ENCODE measurements at places on chromosomes 3 and 15.

DNA sequence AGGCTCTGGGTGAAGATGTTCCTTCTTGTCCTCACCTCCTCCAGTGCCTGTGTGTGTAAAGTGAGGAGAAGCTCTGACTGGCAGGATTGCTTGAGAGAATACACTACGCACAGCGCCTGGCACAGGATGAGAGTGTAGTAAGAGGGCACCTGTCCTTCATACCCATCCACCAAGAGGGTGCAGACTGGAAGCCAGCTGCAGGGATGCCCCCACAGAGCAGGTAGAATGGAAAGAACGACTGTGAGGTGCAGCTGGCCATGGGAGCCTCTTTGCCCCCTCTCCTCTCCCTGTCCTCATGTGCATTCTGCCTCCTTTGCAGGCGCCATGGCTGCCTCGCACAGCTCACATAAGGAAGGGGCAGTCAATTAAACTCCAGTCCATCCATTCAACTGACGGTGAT, 12.3 kb downstream of the FBXL22 start:
- DNase-seq = no peak

GRCh38 chr3:39428745-39429201, 22.3 kb downstream of the RPSA start:
- no peak for DNase-seq

GRCh38 chr3:175593331-175593730, 734.2 kb downstream of the NAALADL2 start:
- no peak for DNase-seq

- no peak for DNase-seq
Measured at GRCh38 chr3:169295126-169295525, 368.4 kb downstream of the MECOM start.

- peak; percentile 16 for DNase-seq
Measured at GRCh38 chr15:80455668-80456442, 51.7 kb downstream of the ARNT2 start.

DNA sequence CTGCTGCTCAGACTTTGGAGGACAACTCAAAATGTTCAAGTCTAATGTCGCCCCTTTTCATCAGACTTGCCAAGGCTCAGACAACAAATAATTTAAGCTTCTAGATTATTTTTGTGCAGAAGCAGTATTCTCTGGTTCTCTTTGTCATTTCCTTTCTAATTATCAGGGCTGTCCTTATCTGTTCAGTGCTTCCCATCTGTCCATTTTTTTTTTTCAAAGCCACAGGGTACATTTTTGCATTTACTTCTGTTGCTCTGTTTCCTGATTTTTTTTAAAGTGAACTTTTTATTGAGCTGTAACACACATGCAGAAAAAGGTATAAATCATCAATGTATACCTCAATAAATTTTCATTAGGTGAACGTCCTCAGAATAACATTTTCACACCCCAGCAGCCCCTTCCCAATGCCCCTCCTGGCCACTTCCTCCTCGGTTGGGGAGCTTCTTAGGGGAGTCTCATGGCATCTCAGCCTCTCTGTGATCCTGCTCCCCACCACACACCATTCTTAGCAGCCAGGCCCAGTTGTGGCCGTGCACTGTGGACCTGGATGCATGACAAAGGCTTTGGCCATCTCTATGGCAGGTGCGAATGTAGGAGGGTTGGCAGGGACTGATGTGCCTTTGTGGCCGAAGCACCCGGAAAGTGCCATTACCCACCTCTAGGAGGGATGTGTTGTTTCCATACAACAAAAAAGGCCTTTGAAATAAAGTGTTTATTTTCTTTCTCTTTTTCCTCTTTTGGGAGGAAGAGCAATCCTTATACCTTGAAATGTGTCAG, 303.5 kb upstream of the LRRFIP2 start:
- DNase-seq = no peak

DNA sequence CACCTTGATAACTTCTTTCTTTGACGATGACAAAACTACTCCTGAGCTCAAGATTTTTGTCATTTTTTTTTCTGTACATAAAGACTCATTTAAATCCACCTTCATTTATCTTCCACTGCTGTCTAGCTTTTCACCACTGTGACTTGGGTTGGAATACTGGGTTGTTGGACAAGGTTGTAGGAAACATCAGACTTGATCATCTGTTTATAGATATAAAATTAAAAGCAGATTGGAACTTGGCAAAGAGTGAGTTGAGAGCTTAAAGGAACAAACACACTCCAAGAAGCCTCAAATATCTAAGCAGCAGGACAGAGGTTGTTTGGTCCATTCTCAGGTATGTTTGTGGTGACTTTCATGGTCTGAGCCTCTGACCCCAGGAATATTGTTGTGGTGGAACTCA, 141.7 kb upstream of the NDN start:
- no peak for DNase-seq

DNA sequence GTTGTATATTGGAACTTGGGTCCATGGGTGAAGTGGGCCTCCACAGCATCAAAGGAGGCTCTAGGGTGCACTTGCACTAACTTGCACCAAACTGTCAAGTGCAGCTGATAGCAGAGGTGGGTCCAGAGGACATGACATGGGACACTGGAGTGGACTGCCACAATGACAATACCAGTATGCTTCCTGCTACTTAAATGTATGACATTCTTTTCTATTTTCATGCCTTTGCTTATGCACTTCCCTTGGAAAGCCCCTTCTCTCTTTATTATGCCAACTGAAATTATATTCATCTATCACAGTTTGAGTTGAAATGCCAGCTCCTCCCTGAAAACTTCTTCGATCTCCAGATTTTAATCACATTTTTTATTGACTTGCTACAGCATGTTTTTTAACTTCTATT, 101.8 kb downstream of the CFAP20DC start:
- DNase-seq = no peak

DNA sequence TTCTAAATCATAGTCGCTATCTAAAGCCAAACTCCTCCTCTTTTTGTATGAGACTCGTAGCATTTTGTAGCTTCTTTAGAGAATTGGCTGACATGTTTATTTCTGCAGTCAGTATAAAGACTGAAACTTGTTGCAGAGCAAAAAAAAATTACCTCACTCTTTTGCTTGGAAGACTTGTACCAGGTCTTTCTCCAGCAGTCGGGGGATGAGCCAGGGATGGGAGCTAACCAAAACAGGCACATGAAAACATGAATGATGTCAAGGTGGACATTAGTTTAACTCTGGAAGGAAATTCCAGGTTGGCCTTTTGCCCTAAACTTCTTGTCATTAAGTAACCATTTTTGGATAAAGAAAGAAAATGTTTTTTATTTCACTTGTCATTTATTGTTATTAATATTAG, 47.0 kb upstream of the SCAANT1 start:
- no peak for DNase-seq

- no peak for DNase-seq
Measured at GRCh38 chr3:25177041-25177440, 251.0 kb upstream of the RARB start.

DNA sequence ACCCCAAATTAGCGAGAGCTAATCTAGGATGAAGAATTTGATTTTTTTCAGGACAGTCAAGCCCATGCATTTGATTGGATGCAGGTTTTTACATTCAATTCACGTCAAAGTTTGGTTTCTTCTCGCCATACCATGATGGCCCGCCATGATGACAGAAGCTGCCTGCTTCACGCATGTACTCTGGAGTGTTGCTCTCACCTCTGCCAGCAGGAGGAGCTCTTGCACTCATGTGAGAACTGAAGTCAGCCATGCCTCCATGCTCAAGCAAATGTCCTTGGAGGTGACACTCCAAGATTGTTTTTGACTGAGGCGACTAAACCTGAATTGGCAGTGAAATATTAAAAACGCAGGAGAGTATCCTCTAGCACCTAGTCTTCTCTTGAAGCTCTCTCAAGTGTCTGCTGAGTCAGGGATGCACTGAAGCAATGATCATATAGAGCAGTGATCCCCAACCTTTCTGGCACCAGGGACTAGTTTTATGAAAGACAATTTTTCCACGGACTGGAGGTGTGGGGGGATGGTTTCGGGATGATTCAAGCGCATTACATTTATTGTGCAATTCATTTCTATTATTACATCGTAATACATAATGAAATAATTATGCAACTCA, 120.9 kb downstream of the SAMMSON start:
- peak; percentile 31 for DNase-seq

- peak; percentile 63 for DNase-seq
Measured at GRCh38 chr3:43418601-43419272, 132.4 kb downstream of the SNRK start.

DNA sequence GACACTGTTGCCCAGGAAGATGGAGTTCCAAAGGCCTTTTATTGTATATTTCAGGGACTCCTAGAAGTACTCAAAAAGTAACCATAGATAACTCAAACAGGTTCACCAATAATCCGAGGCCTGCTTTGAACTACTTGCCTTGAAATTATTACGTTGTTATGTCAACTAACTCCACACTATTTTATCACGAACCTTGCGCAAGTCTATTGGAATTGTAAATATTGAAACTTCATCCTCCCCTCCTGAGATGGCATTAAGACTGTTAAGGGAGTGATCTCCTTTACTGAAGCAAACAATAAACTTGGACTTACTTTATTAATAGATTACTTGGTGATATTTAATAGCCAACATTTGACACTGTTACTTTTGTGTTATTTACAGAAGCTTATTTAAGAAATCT, 199.6 kb upstream of the GADL1 start:
- no peak for DNase-seq

- DNase-seq = no peak
Measured at GRCh38 chr3:148464246-148464645, 233.5 kb upstream of the AGTR1 start.

DNA sequence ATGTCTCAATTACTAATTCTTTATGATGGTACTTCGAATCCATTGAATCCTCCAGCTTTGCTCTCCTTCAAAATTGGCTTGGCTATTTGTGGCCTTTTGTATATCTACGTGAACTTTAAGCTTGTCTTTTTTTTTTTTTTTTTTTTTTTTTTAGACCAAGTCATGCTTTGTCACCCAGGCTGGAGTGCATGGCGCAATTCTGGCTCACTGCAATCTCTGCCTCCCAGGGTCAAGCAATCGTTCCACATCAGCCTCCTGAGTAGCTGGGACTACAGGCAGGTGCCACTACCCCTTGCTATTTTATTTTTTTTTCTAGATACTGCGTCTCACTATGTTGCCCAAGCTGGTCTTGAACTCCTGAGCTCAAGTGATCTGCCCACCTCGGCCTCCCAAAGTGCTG, 7.7 kb upstream of the DIPK2A start:
- DNase-seq = no peak

- DNase-seq = no peak
Measured at GRCh38 chr3:67654844-67655177, 399 bp upstream of the SUCLG2 start.

- DNase-seq = no peak
Measured at GRCh38 chr3:30951826-30952225, 57.4 kb upstream of the GADL1 start.
